Dermis lymphatic vessel endothelial cell (primary cell): ENCODE measurements at places on chromosomes 2 and 18. TPM values are rescaled to one million over a fixed set of nuclear protein-coding genes. Genes with fewer than 3 reads are reported as not detected.

KCNG3 gene
- total RNA-seq = not detected in 2 replicates

SFT2D3 gene
- total RNA-seq = 4.8 and 6.2 TPM in 2 replicates

IL1R1 gene
- total RNA-seq = 40.5 and 49.8 TPM in 2 replicates

GAREM1 gene
- total RNA-seq = under 0.01 and 0.17 TPM in 2 replicates

IKZF2 gene
- total RNA-seq = 0.65 and 1.0 TPM in 2 replicates

TRIM43 gene
- total RNA-seq = not detected in 2 replicates

GREB1L gene
- total RNA-seq = 1.2 and 3.5 TPM in 2 replicates
